SK-N-DZ (cell line): ENCODE measurements at places on chromosomes 12 and 14.

- DNase-seq: no peak
Observed at GRCh38 chr12:61808856-61809255, 451.3 kb upstream of the USP15 start.

GRCh38 chr14:74712499-74713394 is at the start of the genes AREL1 and FCF1:
Gene AREL1, minus strand, starts transcription at chr14:74713080. Its CDS starts 27,465 bp downstream, at chr14:74685615.
Gene FCF1, plus strand, starts transcription at chr14:74713144. Its CDS starts 54 bp downstream, at chr14:74713198.
- DNase-seq: peak; percentile 86

GRCh38 chr14:61197416-61197815 is 83.7 kb downstream of the TMEM30B start:
- DNase-seq: no peak

GRCh38 chr14:67620217-67620785 is 581 bp downstream of the ARG2 start:
- DNase-seq: peak; percentile 22

DNA sequence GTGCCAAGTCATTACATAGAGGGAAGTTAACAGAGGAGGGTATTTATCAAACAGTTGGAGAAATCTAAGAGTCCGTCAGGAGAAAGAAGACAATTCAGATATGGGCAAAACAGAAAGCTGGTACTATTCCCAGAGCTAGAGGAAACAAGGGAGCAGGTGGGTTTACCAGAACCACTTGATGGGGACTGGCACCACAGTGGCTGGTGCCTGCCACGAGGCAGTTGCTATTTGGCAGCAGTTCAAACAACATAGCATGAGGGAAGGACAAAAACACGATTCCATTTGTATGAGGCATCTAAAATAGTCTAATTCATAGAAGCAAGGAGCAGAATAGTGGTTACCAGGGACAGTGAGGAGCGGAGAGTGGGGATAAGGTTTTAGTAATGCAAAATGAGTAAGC is 24.6 kb upstream of the KLRD1 start:
- DNase-seq: no peak

GRCh38 chr14:50363714-50364111 is 33.0 kb downstream of the CDKL1 start:
- DNase-seq: no peak

DNA sequence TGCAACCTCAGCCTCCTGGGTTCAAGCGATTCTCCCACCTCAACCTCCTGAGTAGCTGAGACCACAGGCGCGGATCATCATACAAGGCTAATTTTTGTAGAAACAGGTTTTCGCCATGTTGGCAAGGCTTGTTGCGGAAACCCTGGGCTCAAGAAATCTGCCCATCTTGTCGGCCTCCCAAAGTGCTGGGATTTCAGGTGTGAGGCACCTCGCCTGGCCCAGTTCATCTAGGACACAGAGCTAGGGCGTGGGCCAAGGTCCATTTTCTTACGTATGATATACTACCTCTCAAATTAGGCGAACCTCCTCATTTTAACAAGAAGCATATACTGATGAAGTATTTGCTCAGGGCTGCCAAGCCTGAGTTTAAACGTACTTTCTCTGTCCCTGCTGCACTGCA is 2.1 kb downstream of the RPS29 start:
- DNase-seq: no peak

DNA sequence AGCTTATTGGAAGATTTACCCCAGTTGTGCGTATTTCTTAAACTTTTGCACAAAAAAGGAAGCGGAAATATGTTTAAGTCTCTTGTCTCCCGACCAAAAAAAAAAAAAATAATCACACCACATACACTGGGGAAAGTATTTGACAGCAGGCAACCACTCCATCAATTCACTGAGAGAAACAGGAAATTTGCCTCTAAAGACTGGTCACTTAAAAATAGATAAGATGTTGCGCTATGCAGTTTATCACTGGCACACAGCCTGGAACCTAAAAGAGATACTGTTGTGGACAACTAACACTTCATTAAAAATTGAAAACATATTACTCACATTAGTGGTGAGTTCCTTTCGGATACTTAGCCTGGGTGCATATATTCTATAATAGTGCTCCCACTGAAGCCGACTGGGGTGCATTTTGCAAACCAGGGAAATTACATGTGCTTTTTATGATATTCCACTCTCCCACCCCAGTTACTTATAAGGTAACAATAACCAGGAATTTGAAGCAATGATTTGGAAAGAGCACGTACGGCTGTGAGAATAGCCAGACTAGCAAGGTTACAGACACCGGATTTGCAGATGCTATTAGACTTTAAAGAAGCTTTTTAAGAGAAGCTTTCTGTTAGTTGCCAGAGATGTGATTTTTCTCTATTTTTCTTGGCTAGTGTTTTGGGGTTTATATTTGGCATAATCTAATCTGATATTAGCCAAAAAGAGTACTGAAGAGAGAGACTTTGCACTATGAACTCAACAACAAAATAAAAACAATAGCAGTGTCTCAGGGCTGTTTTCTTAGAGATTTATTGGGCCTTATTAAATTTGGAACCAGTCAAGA is 311.5 kb downstream of the NOVA1 start:
- DNase-seq: no peak

DNA sequence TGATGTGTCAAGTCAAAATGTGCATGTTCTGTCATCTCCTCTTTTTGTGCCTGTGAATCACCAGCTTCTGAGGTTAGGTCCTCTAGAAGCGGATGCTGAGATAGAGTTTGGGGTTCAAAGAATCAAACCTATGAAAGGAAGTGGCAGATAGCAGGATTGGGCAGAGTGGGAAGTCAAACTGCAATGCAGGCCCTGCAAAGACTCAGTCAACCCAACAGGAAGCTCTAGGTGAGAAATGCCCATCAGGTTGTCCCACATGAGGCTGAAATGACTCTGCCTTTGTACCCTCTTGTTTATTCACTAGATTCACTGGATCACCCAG is 4.5 kb upstream of the MIA2 start:
- no peak for DNase-seq
